H9 (cell line): ENCODE measurements at places on chromosomes 7 and 10. TPM values are rescaled to one million over a fixed set of nuclear protein-coding genes. Genes with fewer than 3 reads are reported as not detected.

Gene RGS10
- 9.8 and 10.6 TPM in 2 replicates for total RNA-seq

GRCh38 chr10:33153251-33153967 is 181.1 kb downstream of the NRP1 start:
- no peak for DNase-seq

- DNase-seq, result peak; percentile 16
These were observed 10.9 kb downstream of the AQP1 start for GRCh38 chr7:30922596-30922995.

DNA sequence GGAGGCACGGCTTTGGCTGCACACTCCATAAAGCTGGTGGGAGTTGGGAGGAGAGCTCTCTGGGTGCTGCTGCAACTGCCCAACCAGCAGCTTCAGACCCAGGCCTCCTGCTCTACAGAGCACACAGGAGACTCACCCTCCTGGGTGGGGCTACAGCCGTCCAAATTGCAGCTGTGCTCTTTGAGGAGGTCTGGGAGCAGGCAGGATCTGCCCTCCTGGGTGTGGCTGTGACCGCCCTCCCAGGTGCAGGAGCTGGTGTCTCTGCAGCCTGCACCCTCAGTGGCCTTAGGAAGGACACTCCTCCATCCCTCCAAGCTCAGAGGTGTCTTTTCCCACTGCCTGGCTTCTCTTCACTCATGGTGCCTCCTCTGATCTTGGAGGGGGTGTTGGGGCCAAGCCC is 20.0 kb upstream of the PRF1 start:
- DNase-seq, result no peak

Gene ITPRID1
- total RNA-seq, result 1.1 and 1.2 TPM in 2 replicates

GRCh38 chr10:96919785-96920430 is 87.8 kb downstream of the LCOR start:
- no peak for DNase-seq

DNA sequence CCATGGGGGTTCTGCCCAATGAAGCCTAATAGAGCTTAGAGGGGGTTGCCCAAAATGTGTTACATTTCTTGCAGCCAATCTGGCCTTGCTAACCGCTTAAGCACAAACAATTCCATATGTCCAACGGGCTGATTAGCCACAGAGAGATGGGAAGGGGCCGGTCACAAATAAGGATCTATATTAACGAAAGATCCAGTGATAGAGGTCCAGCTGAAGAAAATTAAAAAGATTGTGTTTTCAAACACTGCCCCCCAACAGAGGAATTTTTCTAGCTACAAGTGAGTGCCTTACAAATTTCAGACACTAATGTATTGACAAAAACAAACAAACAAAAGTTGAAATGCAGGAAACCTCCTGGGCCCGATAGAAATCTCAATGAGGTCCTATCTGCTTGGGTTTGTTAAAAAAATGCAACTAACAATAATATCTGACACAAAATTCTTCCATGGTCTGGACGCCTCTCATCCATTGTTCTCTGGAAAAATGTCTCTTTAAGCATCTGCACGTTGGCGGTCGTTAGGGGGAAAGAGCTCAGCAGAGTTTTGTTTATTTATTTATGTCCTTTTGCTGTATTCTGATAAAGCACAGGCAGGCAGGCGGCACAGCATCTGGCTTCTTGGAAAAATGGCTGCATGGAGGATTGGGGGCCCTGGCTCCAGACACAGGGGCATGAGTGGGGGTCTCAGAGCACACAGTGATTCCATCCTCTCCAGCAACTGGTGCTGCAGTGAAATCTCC is 402.0 kb downstream of the RPS24 start:
- no peak for DNase-seq
